Progenitor cell of endocrine pancreas (in vitro differentiated cells): ENCODE measurements at places on chromosomes 11 and 22. TPM values are rescaled to one million over a fixed set of nuclear protein-coding genes. Genes with fewer than 3 reads are reported as not detected.

DNA sequence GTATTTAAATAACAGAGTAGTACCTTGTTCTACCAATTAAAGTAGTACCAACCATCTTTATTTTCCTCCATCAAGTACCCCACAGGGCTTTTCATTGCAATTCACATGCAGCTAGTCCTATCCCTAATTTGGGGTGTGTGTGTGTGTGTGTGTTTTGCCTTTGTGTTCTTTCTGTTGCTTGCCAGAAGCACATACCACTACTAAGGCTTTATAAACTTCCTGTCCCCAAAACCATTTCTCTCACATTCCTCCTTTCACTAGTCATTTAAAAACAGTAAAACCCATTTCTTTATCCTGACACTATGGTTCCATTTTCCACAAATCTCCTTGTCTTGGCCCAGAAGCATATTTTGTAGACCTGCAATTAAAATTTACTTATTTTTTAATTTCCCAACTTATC lies 54.6 kb downstream of the SLC36A4 start:
- H3K27me3 ChIP-seq: no peaks in the 10 kb centered on the region
- no peak overlapping the region for H3K27ac ChIP-seq
- peaks cover 3% of the 10 kb centered on the region for H3K36me3 ChIP-seq
- H3K4me1 ChIP-seq: peaks cover 5% of the 10 kb centered on the region
- no peak for DNase-seq

- peak overlapping the region; percentile 92 for H3K4me3 ChIP-seq
- H3K27ac ChIP-seq: peak overlapping the region; percentile 94
- H3K27me3 ChIP-seq: no peaks in the 10 kb centered on the region
- DNase-seq: no peak
These were observed 837 bp upstream of the PLAAT5 start for GRCh38 chr11:63491636-63492372.

The CCDC87 gene
- 0.89 and 1.1 TPM in 2 replicates for total RNA-seq

The SCGB1C1 gene
- total RNA-seq: not detected in 2 replicates

DNA sequence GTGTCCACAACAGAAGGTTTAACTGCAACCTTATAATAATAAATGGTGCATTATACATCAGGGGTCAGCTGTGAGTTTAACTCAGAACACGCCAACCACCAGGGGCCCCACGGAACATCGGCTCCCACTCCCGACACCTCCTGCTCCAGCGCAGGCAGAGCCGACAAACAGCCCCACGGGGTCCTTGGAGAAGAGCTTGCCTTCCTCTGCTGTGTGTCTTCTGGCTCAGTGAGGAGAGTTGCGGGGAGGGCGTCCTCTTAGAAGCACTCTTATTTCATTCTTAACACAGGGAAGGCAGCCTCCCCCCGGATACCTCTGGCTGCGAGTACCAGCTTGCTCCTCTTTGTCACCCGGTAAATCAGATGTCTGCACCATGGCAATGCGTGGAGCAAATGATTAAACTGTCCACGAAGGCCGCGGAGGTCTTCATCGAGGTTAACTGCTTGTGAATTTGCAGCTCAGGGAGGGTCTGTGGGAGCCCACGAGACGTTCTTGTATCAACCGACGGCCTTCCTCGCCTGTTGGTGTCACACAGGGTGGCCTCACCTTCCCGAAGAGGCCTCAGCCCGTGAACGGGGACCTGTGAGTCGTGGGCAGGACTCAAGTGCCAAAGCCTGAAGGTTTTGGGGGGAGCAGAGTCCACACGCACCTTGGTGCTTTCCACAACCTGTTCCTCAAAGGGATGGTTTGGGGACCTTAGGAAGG lies 464.0 kb downstream of the BRD1 start:
- DNase-seq: no peak
- no peak overlapping the region for H3K4me3 ChIP-seq
- H3K27ac ChIP-seq: no peak overlapping the region
- no peaks in the 10 kb centered on the region for H3K36me3 ChIP-seq

The TIMM10 gene
- 63.4 and 63.5 TPM in 2 replicates for total RNA-seq

The CCDC73 gene
- not detected in 2 replicates for total RNA-seq

The POU2AF2 gene
- not detected in 2 replicates for total RNA-seq

GRCh38 chr11:16096336-16096735 lies 260.0 kb downstream of the SOX6 start:
- no peak for DNase-seq
- peaks cover 1% of the 10 kb centered on the region for H3K36me3 ChIP-seq
- no peak overlapping the region for H3K27ac ChIP-seq
- H3K27me3 ChIP-seq: peaks cover under 1% of the 10 kb centered on the region
- no peak overlapping the region for H3K4me3 ChIP-seq

- peak overlapping the region; percentile 69 for H3K4me3 ChIP-seq
- no peak for DNase-seq
- no peaks in the 10 kb centered on the region for H3K36me3 ChIP-seq
- H3K4me1 ChIP-seq: peaks cover 1% of the 10 kb centered on the region
- peak overlapping the region; percentile 14 for H3K27ac ChIP-seq
These were observed 2.3 kb upstream of the ADORA2A start for GRCh38 chr22:24424901-24425775.

- DNase-seq: no peak
- H3K27ac ChIP-seq: no peak overlapping the region
- peaks cover 16% of the 10 kb centered on the region for H3K4me1 ChIP-seq
- H3K36me3 ChIP-seq: no peaks in the 10 kb centered on the region
- H3K4me3 ChIP-seq: no peak overlapping the region
These were observed 676.9 kb downstream of the BRD1 start for GRCh38 chr22:49150801-49151221.

DNA sequence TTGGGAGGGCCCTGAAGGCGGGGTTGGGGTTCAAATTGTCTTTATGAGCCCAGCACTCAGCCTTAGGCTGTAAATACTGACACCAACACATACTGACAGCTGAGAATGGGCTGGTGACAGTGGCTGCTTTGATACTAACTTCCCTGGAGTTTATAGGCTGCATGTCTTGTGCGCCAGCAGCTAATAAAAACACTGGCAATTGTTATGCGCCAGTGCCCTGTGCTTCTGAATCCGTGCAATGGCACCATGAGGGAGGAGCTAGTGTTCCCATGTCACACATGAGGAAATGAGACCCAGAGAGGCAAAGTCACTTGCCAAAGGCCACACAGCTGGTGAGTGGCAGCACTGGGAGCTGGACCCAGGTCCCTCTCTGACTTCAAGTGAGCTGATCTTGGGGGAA lies 23.8 kb downstream of the SHISAL1 start:
- H3K27ac ChIP-seq: no peak overlapping the region
- no peak for DNase-seq
- H3K4me1 ChIP-seq: peaks cover 1% of the 10 kb centered on the region
- peaks cover 19% of the 10 kb centered on the region for H3K27me3 ChIP-seq
- H3K36me3 ChIP-seq: no peaks in the 10 kb centered on the region

DNA sequence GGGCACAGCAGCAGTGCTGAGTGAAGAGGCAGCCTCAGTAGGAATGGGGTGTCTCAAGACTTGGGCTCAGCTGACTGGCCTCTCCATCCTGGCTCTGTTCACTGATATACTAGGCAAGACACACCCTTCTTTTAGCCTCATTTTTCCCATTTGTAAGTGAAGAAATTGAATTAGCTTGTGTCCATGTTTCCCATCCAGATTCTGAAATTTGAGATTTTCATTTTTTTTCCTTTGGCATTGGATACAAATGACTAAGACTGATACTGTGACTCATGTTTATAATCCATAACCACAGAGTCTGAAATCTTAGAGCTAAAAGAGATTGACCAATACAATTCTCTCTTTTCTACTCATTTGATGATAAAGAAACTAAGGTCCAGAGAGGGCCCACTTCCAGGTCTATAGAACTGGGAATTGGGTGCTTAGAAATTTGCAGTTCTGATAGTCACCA lies 110.9 kb downstream of the KCNC1 start:
- H3K4me1 ChIP-seq: peaks cover 2% of the 10 kb centered on the region
- no peaks in the 10 kb centered on the region for H3K36me3 ChIP-seq
- H3K27ac ChIP-seq: no peak overlapping the region
- H3K4me3 ChIP-seq: no peak overlapping the region

The OR10V1 gene
- not detected in 2 replicates for total RNA-seq

DNA sequence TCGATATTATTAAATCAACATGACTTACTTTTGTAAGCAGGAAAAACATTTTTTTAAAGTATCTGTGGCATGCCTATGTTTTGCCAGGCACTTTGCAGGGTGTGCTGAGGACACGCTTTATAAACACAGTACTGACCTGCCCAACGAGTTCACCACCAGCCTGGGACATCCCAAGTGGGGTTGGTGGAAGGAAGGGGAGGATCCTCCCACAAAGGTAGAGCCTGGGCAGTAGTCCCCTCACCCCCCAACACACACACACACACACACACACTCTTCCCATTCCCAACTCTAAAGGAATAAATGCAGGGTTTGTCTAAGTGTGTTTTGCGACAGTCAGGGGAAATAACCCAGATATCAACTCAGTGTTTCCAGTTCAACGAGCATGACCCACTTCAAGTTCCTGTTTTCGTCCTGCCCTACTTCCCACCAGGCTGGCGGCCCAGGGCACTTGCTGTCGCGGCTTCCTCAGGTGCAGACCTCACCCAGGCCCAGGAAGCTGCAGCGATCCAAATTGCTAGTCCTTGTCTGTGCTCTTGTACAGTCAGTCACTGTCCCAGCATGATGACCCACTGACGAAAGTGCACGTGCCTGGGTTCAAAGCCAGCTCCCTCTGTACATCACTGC lies 3.1 kb downstream of the CERK start:
- H3K36me3 ChIP-seq: peaks cover 5% of the 10 kb centered on the region
- no peaks in the 10 kb centered on the region for H3K27me3 ChIP-seq
- H3K4me3 ChIP-seq: peak overlapping the region; percentile 14

The ENTHD1 gene
- not detected in 2 replicates for total RNA-seq

The CRYBB2 gene
- 0.81 TPM in 1 of 2 replicates, not detected in the other for total RNA-seq

The VWA5A gene
- total RNA-seq: 20.9 and 22.6 TPM in 2 replicates

DNA sequence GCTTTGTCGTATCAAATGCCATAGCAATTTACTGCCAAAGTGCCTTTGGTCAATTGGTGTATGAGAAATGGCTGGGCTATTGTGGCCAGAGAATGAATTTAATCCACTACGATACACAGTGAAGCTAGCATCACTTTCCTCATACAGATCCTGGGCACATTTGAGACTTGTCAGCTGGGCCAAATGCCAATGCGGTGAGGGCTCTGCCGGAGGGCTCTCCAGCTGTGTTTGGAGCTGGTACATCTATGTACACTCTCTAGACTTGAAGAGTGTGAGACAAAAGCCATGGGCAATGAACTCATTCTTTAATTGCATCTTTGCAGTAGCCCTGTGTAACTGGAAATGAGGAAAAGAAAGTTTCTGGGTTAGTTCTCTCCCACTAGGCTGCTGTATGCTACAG lies 1052.9 kb downstream of the NTM start:
- no peaks in the 10 kb centered on the region for H3K36me3 ChIP-seq
- H3K27me3 ChIP-seq: peaks cover 51% of the 10 kb centered on the region
- no peak overlapping the region for H3K4me3 ChIP-seq
- DNase-seq: no peak

DNA sequence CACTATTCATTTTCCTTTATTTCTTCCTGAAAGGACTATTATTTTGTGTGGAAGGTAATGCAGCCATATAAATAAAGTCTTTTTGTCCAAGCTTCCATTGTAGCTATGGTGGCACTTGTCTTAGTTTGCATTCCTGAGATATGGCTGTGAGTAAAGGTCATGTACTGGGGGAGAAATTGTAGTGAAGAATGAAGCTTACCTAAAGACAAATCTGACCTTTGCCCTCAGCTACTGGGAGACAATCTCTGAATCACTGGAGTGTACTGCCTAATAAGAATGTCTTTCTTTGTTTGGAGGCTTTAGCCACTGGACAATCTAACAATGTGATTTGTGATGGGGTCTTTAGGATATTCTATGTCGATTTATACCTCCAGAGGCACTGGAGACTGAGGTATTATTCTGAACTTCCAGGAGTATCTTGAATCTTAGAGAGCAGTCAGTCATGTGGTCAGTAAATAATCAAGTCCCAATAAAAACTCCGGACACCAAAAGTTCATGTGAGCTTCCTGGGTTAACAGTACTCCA lies 39.7 kb upstream of the OR5AK2 start:
- peak overlapping the region; percentile 46 for H3K27ac ChIP-seq
- H3K36me3 ChIP-seq: peaks cover 15% of the 10 kb centered on the region
- peaks cover 12% of the 10 kb centered on the region for H3K4me1 ChIP-seq
- no peaks in the 10 kb centered on the region for H3K27me3 ChIP-seq

DNA sequence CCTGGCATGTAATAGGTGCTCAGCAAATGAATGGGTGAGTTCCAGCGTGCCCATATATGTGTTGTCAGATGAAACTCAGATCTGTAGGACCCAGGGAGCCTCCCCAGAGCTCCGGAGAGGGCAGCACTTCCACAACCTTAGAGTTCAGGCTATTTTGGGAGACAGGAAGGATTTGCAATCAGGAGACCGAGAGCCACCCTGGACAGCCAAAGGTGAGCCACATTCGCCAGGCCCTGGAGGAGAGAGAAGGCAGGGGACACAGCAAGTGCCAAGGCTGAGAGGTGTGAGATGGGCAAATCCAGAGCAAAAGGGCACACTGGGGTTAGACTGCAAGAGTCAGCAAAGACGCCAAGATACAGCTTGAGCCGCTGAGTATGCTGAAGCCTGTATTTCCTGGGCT lies 66.4 kb downstream of the CD82 start:
- no peak for DNase-seq
- H3K4me1 ChIP-seq: peaks cover 9% of the 10 kb centered on the region
- no peaks in the 10 kb centered on the region for H3K36me3 ChIP-seq
- no peak overlapping the region for H3K27ac ChIP-seq

DNA sequence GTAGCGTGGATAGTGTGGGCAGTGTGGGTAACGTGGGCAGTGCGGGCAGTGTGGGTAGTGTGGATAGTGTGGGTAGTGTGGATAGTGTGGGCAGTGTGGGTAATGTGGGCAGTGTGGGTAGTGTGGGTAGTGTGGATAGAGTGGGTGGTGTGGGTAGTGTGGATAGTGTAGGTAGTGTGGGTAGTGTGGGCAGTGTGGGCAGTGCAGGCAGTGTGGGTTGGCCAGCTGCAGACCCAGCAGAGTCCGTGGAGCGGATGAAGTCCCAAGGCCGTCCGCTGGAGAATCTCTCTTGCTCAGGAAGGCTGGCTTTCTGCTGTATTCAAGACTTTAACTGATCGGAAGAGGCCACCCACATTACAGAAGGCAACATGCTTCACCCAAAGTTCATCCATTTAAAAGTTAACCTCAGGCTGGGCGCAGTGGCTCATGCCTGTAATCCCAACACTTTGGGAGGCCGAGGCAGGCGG lies 26.1 kb upstream of the KRTAP5-6 start:
- H3K4me1 ChIP-seq: peaks cover 49% of the 10 kb centered on the region
- DNase-seq: no peak
- peak overlapping the region; percentile 27 for H3K27ac ChIP-seq
- peaks cover 2% of the 10 kb centered on the region for H3K36me3 ChIP-seq
- no peaks in the 10 kb centered on the region for H3K27me3 ChIP-seq
- H3K4me3 ChIP-seq: no peak overlapping the region

DNA sequence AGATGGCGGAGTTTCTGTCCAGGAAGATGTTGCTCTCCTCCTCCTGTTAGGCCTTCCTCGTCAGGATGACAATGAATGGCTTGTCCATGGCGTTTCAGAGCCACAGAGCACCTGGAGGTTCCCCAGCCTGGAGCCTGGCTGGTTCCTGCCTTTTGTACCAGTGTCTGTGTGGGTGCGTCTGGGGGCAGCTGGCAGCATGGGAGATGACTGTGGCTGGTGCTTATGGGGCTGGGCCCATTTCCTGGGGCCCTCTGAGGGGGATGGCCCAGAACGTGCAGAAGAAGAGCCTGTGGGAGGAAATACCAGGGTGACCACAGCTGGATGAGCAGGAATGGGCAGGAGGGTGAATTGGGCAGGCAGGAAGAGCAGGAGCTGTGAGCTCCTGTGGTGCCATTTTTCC lies 6.7 kb downstream of the SLC37A2 start:
- no peak overlapping the region for H3K27ac ChIP-seq
- peaks cover 16% of the 10 kb centered on the region for H3K4me1 ChIP-seq
- H3K4me3 ChIP-seq: no peak overlapping the region
- no peak for DNase-seq
- peaks cover 33% of the 10 kb centered on the region for H3K27me3 ChIP-seq
